ENCODE measurements at places on chromosomes 3 and 15.
A peak's percentile ranks its signal among the peaks of the same experiment; 100 is the strongest.

DNA sequence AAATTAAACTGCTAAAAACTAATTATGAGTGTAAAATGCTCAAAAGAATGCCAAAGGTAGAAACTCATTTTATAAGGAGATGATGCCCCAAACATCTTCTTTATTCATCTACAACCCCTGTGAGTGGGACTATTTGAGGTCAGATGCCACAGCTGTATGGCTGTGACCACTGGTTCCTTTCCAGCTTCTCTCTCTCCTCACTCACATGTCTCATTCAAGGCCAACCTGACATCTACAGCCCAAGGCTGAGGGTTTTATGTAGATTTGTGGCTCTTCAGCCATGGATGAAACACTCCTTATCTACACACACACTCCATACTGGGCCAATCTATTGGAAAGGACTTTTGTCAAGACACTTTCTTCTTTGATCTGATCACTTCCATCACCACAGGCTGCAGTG lies 231.3 kb downstream of the KCNMB2 start:
- DNase-seq: no peak

DNA sequence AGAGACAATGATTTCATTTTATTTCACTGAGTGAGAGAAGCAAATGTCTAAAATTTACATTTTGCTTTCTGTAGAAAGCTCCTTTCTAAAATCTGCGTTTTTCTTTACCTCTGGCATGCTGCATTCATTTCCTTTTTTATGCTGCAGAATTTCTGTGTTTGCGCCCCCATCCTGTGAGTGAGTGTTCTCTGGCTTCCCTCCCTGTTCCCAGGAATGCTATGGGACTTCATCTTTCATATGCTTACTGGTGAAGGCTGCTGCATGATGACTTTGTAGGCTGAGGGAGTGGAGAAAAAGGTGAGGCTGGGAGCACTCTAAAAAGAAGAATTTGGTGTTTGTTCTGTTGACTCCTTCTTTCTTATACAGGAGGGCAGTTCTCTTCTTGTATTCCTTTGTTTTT lies 7.7 kb upstream of the TMC3 start:
- DNase-seq: no peak

GRCh38 chr3:131169331-131169730 lies 142.7 kb downstream of the NEK11 start:
- no peak for DNase-seq

DNA sequence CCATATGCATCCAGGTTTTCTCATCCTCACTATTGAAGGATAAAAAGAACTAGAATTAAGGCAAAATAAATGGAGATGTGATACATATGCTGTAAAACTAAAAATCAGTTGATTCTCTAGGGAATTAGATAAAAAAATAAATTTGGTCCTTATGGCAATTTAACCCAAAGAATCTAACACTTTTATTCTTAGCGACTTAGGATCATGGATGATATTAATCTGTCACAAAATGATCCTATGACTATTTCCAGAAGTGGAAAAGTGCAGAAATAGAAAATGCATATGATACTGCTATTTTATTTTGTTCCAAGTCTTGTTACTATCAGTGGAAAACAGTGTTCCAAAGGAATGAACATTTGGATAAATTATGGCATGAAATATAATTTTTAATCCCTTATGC lies 746.3 kb downstream of the ROBO2 start:
- DNase-seq: no peak

DNA sequence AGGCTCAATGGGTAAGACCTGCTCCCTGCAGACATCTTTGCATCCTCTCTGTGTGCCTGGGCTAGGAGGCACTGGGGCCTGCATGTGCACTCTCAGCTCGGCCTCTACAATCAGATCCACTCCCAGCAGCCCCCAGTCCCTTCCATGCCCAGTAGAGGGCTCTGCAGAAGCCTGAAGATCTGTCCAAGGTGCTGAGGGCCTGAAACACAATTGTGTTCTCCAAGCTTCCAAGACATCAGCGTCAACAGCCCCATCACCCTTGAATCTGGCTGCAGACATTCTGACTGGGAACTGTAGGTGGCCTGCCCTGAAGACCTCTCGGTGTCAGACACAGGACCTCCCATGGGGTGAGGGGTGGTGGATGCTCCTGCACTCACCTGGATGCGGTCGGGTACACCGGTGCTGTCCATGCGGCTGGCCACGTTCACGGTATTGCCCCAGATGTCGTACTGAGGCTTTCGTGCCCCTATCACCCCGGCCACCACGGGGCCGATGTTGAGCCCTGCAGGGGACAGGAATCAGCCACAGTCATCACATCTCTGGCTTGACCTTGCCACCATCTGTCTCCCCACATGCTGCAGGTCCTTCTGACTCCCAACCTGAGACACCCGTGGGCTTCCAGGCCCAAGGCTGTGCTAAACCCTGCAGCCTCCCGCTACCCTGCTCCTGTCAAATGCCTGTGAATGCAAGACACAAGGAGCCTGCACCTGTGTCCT lies 84.7 kb downstream of the SEC22A start:
- DNase-seq: peak; percentile 50

- peak; percentile 87 for DNase-seq
Measured at GRCh38 chr15:90231028-90232017, 2.4 kb downstream of the CIB1 start.

DNA sequence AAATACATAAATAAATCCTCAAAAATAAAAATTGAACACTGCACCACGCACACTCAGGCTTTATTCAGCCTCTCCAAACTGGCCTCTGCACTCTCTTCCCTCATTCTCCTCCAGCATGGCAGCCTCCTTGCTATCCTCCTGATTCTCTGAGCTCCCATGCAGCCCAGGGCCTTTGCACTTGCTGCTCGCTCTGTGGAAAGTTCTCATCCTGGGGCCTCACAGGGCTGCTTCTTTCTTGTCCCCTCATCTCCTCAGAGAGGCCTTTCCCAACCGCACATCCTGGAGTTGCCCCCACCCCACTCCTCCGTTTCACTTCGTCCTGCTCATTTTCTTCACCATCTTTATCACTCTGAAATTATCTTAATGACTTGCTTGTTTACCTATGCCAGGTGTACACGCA lies 123.0 kb downstream of the SHQ1 start:
- DNase-seq: no peak

GRCh38 chr15:81923561-81924350 lies 122.1 kb downstream of the MEX3B start:
- no peak for DNase-seq

DNA sequence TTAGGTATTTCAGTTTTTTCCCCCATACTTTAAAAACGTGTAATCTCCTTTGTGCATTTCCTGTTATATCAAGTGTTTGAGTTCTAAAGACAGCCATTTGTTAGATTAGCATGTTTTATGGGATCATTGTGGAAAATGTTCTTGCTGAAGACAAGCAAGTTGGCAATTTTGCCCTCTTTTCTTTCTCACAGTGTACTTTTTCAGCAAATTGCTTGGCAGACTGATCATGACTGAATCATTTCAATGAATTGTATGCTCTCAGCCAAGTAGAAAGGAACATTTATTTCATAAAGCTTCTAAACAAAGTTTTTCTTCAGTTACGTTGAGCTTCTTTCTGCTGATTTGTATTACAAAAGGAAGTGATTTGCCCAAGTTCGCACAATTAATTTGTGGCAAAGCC lies 51.6 kb downstream of the ATG7 start:
- no peak for DNase-seq

DNA sequence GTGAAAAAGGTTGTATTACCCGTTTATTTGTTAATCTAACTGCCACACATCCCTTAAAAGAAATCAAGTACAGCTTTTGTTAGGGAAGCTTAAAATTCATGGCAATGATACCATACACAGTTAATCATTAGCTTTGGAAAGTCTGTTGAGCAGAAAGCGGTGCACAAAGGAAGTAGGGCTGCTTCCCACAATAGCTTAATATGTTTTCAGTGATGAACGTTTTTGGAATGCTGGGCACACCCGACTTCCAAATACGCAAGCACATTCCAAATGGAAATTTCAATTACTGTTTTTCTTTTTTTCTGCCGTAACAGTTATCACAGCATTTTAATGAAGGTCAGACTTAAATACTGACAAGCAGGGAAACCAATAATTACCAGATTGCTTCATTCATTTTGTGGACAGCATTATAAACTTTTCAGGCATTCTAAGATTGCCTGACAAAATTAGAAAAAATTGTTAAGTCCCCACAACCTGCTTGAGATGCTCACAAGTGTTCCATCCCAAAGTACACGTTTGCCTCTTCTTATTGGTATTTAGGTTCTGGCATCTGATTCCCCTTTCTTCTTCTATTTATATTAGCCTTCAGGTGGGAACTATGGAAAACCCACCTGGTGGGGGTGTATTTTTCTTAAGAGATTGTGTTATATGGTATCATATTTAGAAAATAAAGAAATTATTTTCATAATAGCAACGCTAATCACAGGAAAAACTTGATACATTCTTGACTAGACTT lies 1.1 kb upstream of the ECT2 start:
- no peak for DNase-seq

- DNase-seq: no peak
Measured at GRCh38 chr3:125337506-125337905, 37.6 kb downstream of the ZNF148 start.

- no peak for DNase-seq
Measured at GRCh38 chr15:66184492-66184891, 69.1 kb downstream of the MEGF11 start.

- DNase-seq: no peak
Measured at GRCh38 chr15:68261980-68262379, 15.6 kb upstream of the FEM1B start.

GRCh38 chr3:129162729-129163579 lies 2.1 kb upstream of the ISY1 start:
- no peak for DNase-seq

- DNase-seq: no peak
Measured at GRCh38 chr3:163919154-163919553, 1159.1 kb downstream of the SI start.

GRCh38 chr3:185325946-185326791 lies 36.8 kb upstream of the MAP3K13 start:
- no peak for DNase-seq

- no peak for DNase-seq
Measured at GRCh38 chr15:39593071-39593655, 12.3 kb downstream of the THBS1 start.

- DNase-seq: no peak
Measured at GRCh38 chr3:99579965-99580364, 58.4 kb upstream of the COL8A1 start.

DNA sequence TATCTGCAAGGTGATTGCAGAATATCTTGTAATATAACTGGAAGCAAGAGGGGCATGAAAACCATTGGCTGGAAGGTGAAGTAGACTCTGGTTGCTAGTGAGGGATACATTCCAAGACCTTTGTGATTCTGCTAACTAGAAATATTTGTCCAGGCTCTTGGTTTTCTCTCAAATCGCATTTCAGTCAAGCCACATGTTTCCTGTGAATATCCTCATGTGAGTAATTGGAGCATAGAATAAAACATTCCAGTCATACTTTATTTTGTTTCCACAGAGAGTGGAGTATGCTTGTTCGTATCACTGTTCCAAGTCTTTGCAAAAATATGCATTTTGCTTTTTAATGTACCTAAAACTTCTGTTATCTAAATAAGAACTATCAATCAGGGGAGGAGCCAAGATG lies 850.0 kb downstream of the EPHA3 start:
- no peak for DNase-seq

DNA sequence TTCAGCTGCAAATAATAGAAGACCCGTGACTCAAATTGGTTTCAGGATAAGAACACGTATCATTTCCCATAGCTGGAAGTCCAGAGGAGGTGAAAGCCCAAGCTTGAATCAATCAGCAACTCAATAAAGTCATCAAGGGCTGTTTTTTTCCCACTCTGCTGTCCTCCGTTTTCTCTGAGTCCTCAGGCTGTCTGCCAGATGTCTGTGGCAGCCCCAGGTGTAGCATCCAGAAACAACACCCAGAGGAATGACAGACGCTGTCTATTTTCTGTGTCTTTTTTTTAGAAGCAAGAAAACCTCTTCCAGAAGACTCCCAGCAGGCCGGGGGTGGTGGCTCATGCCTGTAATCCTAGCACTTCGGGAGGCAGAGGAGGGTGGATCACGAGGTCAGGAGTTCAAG lies 204.4 kb downstream of the FAM43A start:
- no peak for DNase-seq

DNA sequence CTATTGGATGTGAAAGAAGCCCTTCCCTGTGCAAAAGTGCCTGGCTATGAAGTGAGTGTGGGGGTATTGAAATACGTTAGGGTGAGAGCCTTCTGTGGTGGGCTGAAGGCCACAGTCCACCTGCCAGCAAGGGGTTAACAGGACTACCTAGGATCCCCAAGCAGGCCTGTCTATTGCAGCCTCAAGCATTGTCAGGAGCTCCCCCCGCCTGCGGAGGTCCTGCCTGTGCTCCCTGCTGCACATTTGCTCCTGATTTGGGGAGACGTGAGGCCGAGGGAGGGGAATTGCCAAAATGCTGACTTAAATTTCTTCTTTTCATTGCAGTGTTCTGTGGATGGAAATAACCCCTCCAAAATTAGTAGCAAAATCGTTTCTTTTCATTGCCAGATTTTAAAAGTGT lies 56.2 kb downstream of the GABRG3 start:
- no peak for DNase-seq

GRCh38 chr3:50155891-50156290 lies 767 bp downstream of the SEMA3F start:
- no peak for DNase-seq

- DNase-seq: no peak
Measured at GRCh38 chr15:41435037-41435786, 18.3 kb downstream of the RTF1 start.

DNA sequence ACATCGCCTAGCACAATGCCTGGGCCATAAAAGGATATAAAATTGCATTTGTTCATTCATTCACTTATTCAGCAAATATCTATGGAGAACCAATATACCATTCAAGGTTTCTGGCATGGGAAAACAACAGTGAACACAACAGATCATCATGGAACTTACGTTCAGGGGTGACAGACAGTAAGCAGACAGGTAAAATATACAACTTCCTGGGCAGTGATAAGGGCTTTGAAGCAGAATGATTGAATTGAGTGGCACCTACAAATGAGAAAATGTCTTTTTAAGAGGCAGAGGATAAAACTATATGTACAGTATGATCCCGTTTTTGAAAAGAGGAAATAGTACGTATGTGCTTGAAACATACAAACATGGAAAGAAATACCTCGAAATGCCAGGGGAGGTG lies 39.2 kb downstream of the CMTM7 start:
- DNase-seq: no peak

GRCh38 chr3:117887031-117887430 lies 1147.6 kb downstream of the IGSF11 start:
- DNase-seq: no peak

DNA sequence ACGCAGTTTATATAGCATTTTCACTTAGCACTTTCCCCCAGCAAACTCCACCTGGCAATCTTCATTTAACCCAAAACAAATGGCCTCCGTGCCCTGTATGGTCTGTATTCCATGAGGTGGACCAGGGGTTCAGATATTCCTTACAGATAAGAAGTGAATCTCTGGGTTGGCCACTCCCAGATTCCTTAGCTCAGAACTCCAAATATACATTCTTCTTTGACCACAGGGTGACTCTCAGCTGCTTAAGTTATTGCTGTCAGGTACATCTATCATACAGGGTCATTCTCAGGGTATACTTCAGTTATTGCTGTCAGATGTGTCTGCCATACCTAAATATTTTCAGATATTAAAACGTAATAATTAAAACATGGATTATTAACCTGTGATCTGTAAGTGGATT lies 229.8 kb downstream of the TBL1XR1 start:
- DNase-seq: no peak

- DNase-seq: no peak
Measured at GRCh38 chr3:107975529-107976201, 115.2 kb downstream of the CD47 start.

Data from activated CD4-positive, alpha-beta memory T cell treated with anti-CD3 and anti-CD28 coated beads, Interleukin-2, amount 10 ng/mL, durations not matched to agents 7 days and 5 days (primary cell).